NCI-H2227 treated with DMSO at 0.1 percent for 48 hours (cell line): ENCODE measurements at places on chromosomes 6 and 20.

DNA sequence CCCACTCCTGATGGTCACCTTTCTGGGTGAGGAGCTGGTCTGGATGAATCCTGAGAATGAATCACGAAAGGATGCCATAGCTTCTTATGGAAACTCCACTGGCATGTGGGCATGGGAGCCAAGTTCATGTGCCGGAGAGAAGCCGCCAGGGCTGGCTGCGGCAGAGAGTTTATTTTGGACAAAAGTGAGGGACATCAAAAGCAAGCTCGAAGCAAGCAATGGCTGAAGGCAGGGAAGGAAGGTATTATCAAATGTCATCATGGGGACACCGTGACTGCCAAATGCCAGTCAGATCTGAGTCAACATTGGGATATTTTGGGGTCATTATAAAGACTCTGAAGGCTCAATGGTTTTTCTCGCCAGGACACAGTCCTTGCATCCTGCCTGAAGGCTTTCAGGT, 249.1 kb downstream of the QKI start:
- DNase-seq: no peak

DNA sequence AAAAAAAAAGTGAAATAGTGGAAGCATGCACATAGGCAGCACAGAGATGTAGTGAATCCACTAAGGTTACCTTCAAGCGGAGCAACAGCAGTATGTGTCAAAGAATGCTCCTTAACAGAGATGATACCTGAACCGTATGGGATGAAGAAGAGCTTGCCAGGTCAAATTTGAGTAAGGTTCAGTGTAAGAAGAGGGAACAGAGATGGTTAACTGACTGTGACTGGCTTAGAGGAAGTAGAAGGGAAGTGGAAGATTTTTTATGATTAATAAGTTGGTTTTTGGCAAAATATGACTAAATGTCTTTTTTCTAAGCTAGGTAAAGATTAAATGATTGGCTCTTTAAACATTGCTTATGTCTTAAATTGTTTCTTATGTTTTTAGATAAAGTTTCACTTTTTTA, 52.6 kb upstream of the C20orf144 start:
- DNase-seq: no peak

- no peak for DNase-seq
Observed at GRCh38 chr6:30565772-30566171, 5.5 kb upstream of the ABCF1 start.

GRCh38 chr6:76814496-76815458, 648.5 kb downstream of the HTR1B start:
- DNase-seq: no peak

GRCh38 chr6:136945072-136945471, 23.0 kb downstream of the SLC35D3 start:
- no peak for DNase-seq

DNA sequence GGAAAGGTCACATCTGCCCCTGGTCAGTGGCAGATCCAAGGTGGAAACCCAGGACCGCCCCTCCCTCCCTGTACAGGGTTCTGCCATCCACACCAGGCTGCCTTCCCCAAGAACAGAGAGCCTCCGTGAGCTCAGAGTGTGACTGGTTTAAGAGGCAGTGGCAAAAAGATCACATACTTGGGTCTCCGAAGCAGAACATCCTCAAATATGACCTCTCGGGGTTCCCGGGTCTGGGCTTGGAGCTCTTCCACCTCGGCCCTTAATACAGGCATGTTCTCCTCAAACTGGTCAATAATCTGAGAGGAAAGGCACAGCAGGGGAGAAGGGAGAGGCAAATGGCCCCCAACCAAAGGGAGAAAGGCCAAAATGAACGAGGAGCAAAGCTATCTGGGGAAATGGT, 14.8 kb downstream of the C20orf96 start:
- DNase-seq: no peak

DNA sequence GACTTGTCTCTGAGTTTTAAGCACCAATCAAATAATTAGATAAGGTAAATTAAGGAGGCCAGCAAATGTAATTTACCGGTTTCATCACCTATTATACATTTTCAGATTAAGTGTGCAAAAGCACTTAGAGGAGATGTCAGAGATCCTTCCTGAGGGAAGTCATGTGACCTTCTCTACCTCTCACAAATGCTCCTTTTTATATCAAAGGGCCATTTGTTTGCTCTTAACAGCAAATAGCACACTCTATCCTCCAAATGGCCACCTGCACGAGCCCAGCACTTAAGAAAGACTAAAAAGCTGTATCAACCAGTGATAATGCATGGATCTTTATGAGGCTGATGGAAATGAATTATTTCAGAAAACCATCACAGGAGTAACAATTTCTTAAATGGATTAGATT, 149.4 kb downstream of the ELOVL4 start:
- peak; percentile 7 for DNase-seq

GRCh38 chr6:64680446-64680845, 1026.6 kb downstream of the EYS start:
- no peak for DNase-seq

DNA sequence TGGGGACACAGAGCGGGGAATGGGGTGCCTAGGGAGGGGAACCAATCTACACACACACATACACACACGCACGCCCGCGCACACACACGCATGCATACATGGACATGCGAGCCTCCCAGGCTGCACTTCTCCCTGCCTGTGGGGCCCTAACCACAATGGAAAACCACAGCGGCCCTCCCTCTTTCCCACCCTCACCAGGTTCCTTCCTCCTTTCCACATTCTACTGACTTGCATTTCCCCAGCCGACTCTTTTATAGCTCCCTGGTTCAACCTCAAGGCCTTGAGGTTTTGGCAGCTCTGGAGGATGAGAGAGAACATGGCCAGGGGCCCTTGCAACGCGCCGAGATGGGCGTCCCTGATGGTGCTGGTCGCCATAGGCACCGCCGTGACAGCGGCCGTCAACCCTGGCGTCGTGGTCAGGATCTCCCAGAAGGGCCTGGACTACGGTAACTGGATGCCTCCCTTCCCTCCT, at the start of gene BPI:
BPI (plus strand) TSS at position 249 of the 472 bp plus-strand sequence; CDS start at position 317, 68 bp downstream.
- no peak for DNase-seq

- no peak for DNase-seq
Observed at GRCh38 chr6:35161266-35161665, 20.1 kb upstream of the TCP11 start.

- no peak for DNase-seq
Observed at GRCh38 chr6:35140639-35141006, 516 bp downstream of the TCP11 start.

DNA sequence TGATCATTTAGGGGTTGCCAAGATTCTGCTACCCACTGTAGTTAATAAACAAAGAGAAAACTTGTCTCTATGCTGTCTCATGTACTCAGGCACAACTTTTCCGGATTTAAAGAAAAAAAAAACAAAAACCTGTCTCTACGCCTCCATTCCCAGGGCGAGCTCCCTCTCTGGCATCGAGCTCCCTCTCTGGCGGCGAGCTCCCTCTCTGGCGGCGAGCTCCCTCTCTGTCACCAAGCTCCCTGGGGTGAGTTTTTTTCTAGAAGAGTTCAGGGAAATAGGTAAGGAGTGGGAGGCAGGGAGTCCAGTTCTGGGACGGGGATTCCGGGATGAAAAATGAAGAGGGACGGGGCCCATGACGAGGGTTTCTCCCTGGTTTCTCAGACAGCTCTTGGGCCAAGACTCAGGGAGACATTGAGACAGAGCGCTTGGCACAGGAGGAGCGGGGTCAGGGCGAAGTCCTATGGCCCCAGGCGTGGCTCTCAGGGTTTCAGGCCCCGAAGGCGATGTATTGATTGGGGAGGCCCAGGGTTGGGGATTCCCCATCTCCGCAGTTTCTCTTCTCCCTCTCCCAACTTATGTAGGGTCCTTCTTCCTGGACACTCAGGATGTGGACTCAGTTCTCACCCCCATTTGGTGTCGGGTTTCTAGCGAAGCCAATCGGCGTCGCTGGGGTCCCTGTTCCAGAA, 16.5 kb upstream of the HLA-A start:
- DNase-seq: no peak
